Upper lobe of right lung (tissue), 1 donor: ENCODE measurements at places on chromosomes 5 and 9.

DNA sequence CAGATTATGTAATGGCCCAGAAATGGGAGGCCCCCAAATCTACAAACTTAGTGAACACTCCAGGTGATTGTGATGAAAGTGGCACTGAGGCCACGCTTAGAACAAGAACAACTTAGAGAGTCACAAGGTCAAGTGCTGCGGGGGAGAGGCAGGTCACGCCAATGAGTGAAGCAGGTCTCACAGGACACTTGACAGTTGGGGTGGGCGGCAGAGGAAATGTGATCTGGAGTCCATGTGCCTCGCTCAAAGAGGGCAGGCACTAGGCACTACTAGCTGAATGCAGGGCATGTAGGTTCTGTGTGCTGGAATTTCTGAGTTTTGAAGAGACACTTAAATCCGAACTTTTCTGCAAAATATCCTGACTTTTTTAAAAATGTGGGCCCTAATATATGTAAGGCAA lies 193.2 kb upstream of the RORB start:
- no peak overlapping the region for H3K27ac ChIP-seq
- H3K27me3 ChIP-seq, result no peaks in the 10 kb centered on the region
- no peak overlapping the region for H3K4me3 ChIP-seq
- DNase-seq, result no peak
- H3K36me3 ChIP-seq, result no peaks in the 10 kb centered on the region

- no peaks in the 10 kb centered on the region for H3K36me3 ChIP-seq
- H3K4me3 ChIP-seq, result no peak overlapping the region
- H3K4me1 ChIP-seq, result no peaks in the 10 kb centered on the region
- H3K27me3 ChIP-seq, result no peaks in the 10 kb centered on the region
- no peak for DNase-seq
Observed at GRCh38 chr9:106110483-106110882, 416.1 kb downstream of the TMEM38B start.

DNA sequence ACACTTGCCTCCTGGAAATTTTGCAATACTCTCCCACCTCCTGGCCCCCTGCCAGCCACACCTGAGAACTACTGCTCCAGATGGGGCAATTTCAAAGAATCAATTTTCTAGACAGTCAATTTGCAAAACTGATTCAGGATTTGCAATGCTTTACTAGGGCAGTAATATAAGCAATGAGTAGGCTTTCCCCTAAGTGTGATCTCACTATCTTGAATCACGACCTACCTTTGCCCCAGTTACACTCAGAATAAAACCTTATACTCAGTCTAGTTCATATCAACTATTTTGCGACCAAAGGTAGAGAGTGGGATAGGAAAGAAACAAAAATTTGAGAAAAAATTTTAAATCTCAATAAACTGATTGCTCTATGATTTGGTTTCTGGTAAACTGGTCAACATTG lies 54.4 kb downstream of the DROSHA start:
- no peak for DNase-seq
- H3K4me3 ChIP-seq, result no peak overlapping the region
- no peaks in the 10 kb centered on the region for H3K27me3 ChIP-seq
- no peak overlapping the region for H3K27ac ChIP-seq
- peaks cover 5% of the 10 kb centered on the region for H3K4me1 ChIP-seq

DNA sequence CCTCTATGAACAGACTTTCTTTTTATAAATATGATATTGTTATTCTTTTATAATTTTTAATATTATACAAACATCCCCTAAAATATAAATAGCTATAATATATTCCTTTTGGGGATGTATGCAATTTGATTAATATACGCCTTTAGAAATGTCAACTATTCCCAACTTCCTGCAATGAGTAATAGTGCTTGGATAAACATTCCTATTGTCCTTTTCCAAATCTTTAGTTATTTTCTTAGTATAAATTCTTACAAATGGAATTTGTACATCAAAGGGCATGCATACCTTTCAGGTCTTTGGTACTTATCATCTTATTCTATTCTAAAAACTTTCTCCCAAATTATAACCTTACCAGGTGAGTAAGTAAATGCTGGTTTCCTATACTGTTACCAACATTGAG lies 6.2 kb downstream of the NLN start:
- H3K27me3 ChIP-seq, result no peaks in the 10 kb centered on the region
- DNase-seq, result no peak
- no peak overlapping the region for H3K27ac ChIP-seq
- H3K4me3 ChIP-seq, result no peak overlapping the region
- H3K4me1 ChIP-seq, result no peaks in the 10 kb centered on the region
- H3K36me3 ChIP-seq, result no peaks in the 10 kb centered on the region

DNA sequence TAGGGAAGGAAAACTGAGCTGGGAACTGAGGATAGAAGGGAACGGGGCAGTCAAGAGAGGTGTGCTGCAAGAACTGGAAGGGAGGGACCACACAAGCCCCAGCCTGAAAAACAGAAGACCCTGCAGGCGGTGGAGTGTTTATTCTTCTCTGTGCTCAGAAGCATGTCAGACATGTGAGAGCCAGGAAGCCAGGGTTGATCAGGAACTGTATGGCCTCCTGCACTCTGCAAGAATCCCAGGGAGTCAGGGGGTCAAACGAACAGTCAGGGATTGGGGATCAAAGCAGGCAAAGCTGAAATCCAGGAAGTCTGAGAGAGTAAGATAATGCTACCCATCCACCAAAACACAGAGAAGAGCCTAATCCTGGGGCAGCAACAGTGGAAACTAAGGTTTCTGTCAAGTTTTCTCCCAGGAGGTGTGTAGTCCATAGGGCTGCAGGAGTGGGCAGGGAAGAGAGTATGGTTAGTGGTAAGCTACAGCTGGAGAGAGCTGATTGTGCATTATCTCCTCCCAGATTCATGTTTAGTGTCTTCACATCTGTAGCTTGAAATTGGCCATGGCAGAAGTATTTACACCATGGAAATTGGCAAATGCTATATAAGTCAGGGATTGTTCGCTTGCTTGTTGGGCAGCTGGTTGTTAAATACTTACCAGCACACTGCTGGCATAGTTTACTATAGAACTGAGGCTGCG lies 115.4 kb upstream of the SLC44A1 start:
- DNase-seq, result no peak
- no peaks in the 10 kb centered on the region for H3K36me3 ChIP-seq
- H3K4me1 ChIP-seq, result peaks cover 5% of the 10 kb centered on the region
